ENCODE measurements at places on chromosomes 13 and 19.

- DNase-seq = no peak
These were observed 18.7 kb downstream of the CD70 start for GRCh38 chr19:6572217-6572616.

- no peak for DNase-seq
These were observed 6.8 kb downstream of the DCUN1D2 start for GRCh38 chr13:113483504-113484293.

- DNase-seq = no peak
These were observed 169.4 kb upstream of the HTR2A start for GRCh38 chr13:47066226-47066625.

GRCh38 chr13:51229101-51229719 is 7.0 kb downstream of the FAM124A start:
- no peak for DNase-seq

- DNase-seq = no peak
These were observed 43.3 kb downstream of the FLT1 start for GRCh38 chr13:28451482-28452217.

DNA sequence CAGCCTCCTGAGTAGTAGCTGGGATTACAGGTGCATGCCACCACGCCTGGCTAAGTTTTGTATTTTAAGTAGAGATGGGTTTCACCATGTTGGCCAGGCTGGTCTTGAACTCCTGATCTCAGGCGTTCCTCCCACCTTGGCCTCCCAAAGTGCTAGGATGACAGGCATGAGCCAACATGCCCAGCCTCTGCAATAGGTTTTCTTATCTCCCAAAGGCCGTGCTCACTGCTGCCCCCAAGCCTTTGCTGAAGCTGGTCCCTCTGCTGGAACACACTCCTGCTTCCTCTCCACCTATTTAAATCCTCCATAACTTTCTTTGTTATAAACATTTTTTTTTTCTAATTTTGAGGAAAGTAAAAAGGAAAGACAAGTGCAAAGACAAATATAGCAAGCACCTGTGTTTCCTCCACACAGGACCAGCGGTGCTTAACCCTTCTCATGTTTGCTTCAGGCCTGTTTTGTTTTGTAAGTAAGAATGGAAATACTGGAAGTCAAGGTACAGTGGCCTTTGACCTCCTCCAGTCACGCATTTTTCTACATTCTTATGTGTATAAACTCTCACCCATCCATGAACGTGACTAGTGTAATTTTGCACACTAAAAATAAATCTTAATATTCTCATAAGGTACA is 14.5 kb upstream of the TNFAIP8L1 start:
- DNase-seq = peak; percentile 66

DNA sequence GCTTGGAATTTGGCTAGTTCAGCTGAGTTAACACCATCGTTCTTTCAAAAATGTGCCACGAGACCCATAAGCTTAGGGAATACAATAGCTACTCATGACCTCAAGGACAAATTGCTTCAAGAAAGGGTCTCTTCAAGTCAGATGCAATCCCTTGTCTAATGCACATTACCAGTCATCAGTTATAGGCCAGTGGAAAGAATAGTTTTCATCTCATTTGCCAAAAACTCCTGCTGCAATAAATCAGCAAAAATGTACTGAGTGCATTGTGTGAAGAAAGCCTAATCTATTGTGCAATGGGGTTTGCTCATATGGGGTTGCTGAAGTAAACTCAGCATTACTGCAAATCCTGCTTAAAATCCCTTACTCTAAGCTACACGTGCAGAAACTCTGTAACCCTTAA is 208.3 kb upstream of the NBEA start:
- no peak for DNase-seq

- DNase-seq = peak; percentile 29
These were observed 2.3 kb upstream of the LCP1 start for GRCh38 chr13:46184277-46184699.

- DNase-seq = peak; percentile 69
These were observed 1.3 kb downstream of the RPS16 start for GRCh38 chr19:39434123-39435076.

DNA sequence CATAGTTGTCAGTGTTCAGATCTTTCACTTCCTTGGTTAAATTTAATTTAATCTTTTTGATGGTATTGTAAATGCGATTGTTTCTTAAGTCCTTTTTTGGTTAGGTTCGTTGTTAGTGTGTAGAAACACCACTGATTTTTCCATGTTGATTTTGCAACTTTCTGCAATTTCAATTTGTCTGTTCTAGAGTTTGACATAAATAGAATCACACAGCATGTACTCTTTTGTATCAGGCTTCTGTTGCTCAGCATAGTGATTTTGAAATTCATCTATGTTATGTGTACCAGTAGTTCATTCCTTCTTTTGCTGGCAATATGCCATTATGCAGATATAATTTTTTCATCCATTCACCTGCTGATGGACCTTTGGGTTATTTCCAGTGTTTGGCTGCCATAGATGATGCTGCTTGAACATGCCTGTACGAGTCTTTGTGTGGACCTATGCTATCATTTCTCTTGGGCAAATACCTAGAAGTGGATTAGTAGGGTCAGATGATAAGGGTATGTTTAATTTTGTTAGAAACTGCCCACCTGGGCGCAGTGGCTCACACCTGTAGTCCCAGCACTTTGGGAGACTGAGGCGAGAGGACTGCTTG is 33.1 kb downstream of the BICRA start:
- DNase-seq = no peak

GRCh38 chr13:79659121-79659521 is 178.2 kb downstream of the NDFIP2 start:
- DNase-seq = no peak

- DNase-seq = no peak
These were observed 87.1 kb downstream of the ARHGEF7 start for GRCh38 chr13:111202156-111202621.

GRCh38 chr19:45919678-45920077 is 5.1 kb upstream of the NANOS2 start:
- DNase-seq = no peak

- DNase-seq = no peak
These were observed 53.7 kb downstream of the USP12 start for GRCh38 chr13:27117952-27118351.

DNA sequence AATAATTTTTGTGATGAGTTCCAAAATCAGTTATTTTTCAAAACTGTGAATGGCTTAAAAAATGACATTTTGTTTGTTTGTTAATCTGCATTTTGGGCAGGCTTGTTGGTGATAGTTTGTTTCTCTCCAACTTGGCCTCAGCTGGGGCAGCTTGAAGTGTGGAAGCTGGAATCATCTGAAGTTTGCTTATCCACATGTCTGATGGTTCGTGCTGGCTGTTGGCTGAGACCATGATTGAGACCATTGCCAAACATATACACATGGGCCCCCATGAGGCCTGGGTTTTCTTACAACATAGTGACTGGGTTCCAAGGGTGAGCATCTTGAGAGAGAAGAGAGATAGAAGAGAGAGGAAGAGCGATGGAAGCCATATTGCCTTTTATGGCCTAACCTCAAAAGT is 201.2 kb downstream of the NDFIP2 start:
- DNase-seq = no peak

GRCh38 chr13:111304603-111305289 is 15.7 kb upstream of the TEX29 start:
- DNase-seq = no peak

- DNase-seq = peak; percentile 3
These were observed 56.6 kb upstream of the MYO16 start for GRCh38 chr13:108572782-108573211.

- DNase-seq = no peak
These were observed 20.3 kb downstream of the ACTN4 start for GRCh38 chr19:38667661-38668171.

GRCh38 chr13:55307909-55308308 is 1832.8 kb upstream of the PRR20A start:
- DNase-seq = no peak

- DNase-seq = no peak
These were observed 2.3 kb upstream of the C19orf25 start for GRCh38 chr19:1481224-1481892.

- DNase-seq = no peak
These were observed 64.8 kb downstream of the SOX1 start for GRCh38 chr13:112131713-112132113.

DNA sequence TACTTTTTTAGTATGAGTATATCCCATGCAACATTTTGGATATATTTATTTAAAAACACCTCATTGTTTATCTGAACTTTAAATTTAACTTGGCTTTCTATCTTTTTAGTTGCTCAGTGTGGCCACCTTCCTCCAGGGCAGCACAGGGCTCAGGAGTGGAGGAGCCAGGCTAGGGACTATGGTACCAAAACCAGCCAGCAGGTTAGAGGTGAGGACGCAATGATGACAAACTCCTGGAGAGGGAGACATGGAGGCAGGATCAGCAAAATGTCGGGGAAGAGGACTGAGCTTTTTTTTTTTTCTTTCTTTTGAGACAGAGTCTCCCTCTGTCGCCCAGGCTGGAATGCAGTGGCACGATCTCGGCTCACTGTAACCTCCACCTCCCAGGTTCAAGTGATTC is 29.6 kb upstream of the CALM3 start:
- peak; percentile 48 for DNase-seq

GRCh38 chr19:55419103-55419502 is 11.5 kb upstream of the UBE2S start:
- DNase-seq = no peak

Measured in RKO (cell line).